ENCODE measurements at places on chromosomes 5 and 9.

GRCh38 chr9:132543251-132543650, 39.2 kb upstream of the BARHL1 start:
- DNase-seq, result no peak

DNA sequence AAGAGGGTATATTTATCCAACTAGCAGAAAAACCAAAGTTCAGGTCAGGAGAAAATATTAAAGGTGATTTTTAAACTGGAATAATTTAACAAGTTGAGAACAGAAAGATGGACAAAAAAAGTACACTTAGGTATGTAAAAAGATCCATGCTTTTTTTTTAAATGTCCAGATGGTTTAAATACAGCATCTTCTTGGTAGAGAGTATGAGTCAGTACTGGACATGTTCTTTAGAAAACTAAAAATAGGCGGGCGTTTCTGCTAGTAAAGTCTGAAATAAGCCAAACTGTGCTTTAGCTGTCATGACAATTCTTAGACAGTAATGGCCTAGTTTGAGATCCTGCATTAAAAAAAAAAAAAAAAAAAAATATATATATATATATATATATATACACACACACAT, 255.9 kb upstream of the ST8SIA4 start:
- no peak for DNase-seq

GRCh38 chr5:10109299-10109698, 140.4 kb downstream of the ATPSCKMT start:
- no peak for DNase-seq

- DNase-seq, result no peak
Measured at GRCh38 chr5:109041317-109041716, 293.6 kb downstream of the FER start.

- no peak for DNase-seq
Measured at GRCh38 chr9:116587919-116588318, 99.2 kb upstream of the TRIM32 start.

GRCh38 chr5:36026706-36027465, 35.7 kb upstream of the UGT3A1 start:
- DNase-seq, result no peak

- DNase-seq, result no peak
Measured at GRCh38 chr9:38091310-38092199, 22.5 kb upstream of the SHB start.

GRCh38 chr9:93612052-93612795, 35.8 kb downstream of the PHF2 start:
- no peak for DNase-seq

DNA sequence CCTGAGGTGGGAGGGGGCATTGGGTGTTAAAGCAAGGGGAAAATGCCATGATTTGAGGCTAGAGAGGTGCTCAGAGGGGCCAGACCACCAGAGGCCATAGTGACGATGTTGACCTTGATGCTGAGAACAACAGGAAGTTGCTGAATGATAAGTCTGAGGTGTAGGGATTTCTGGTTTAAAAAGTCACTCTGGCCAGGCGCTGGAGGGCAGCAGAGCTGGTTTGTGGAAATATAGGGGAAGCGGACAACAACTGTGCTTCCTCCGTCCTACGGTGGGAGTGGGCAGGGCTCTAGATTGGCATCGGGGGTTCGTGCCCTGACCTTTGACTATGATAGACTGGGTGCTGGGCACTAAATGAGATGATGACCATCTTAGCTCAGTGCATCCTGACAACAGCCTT, 44.7 kb downstream of the STOM start:
- DNase-seq, result no peak

- no peak for DNase-seq
Measured at GRCh38 chr9:23754551-23754950, 71.5 kb downstream of the ELAVL2 start.

GRCh38 chr5:161600156-161600555, 53.6 kb upstream of the GABRB2 start:
- no peak for DNase-seq

- DNase-seq, result no peak
Measured at GRCh38 chr9:107650321-107650720, 160.8 kb upstream of the KLF4 start.

DNA sequence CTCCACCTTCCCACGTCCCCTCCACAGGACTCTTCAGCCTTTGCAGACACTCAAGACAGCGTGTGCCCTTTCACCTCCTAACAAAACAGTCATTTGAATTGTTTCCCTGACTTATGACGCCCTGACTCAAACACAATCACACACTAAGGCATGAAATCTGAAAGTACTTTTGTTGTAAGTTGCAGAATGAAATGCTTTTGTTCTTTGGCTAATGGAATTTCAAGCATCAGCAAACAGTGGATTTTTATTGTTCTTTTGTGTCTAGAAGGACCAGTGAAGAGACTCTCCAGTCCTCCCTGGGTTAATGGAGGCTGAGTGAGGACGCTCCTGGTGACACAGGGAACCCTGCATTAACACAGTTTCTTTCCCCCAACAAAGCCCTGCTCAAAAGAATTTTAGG, 380.1 kb downstream of the CTNND2 start:
- no peak for DNase-seq

DNA sequence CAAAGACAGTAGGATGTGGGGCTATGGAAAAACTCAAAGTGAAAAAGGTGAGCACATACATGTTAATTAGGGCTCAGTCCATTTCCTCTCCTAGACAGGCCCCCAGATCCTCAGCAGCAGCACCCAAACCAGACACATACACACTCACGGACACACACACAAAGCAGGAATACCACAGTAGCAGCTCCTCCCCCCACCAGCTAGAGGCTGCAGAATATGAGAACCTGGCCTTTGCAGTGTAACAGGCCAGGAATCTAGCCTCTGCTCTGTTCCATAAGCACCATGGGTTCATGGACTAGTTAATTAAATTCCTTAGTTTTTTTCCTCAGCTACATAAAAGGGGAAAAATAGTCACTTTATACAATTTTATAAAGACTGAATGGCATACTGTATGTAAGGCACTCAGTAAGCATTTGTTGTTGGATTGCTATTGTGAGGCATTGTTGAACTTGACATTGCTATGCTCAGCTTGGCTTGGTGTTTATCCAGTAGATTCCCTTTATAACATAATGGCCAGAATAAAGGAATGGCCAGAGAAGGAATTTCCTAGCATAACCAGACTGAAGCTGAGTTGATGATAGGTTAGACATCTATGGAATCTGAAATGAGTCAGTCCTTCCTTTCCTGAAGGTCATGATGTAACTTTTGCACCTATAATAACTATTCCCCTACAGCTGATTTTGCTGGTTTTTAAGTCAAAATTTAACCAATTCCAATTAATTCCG, 186.8 kb downstream of the SEMA5A start:
- no peak for DNase-seq

- DNase-seq, result no peak
Measured at GRCh38 chr5:71996789-71997188, 110.5 kb upstream of the MAP1B start.

GRCh38 chr5:187042-187431, 4.3 kb upstream of the LRRC14B start:
- no peak for DNase-seq

GRCh38 chr9:123450996-123451395, 95.0 kb downstream of the CRB2 start:
- no peak for DNase-seq

GRCh38 chr9:83633255-83633654, 10.3 kb downstream of the IDNK start:
- DNase-seq, result no peak

GRCh38 chr5:36371366-36371765, 69.7 kb upstream of the RANBP3L start:
- DNase-seq, result no peak

GRCh38 chr5:61333321-61333953, 1.4 kb downstream of the ZSWIM6 start:
- peak; percentile 36 for DNase-seq

GRCh38 chr5:130000460-130000859, 96.2 kb downstream of the CHSY3 start:
- DNase-seq, result no peak

GRCh38 chr9:72951520-72952380, 1.1 kb downstream of the ALDH1A1 start:
- DNase-seq, result no peak

- DNase-seq, result peak; percentile 27
Measured at GRCh38 chr5:77629509-77630113, 8.9 kb downstream of the OTP start.

DNA sequence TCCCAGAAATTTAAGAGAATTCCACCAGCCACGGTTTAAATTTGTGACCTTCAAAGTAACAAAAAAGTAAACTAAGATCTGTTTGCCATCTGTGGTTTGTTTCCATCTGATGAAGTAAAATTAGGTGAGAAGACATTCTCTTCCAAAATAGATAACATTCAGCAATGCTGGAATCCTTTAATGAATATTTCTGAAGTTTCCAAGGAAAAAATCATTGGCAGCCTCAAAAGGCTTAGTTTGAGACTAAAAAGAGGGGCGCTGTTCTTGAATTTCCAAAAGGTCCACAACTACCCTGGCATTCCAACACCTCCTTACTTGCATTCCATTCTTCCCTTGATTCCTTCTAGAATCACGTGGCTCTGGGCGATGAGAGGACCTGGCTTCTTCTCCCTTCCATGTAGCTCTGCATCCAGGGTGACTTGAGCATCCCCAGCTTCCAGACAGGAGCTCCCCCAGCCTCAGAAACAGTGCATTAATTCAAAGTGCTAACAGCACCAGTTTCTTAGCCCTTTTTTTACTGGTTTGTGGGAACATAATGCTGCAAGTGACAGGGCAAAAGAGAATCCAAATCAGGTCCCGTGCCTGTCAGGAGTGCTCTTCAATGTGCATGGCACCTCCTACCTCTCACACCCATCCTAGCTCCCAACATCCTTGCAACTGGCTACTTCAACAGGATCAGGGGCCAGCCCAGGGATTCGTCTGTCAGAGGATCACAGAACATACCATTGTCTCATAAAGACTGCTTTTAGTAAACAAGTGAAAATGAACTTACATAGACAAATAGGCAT, 191.5 kb upstream of the S1PR3 start:
- no peak for DNase-seq

- no peak for DNase-seq
Measured at GRCh38 chr9:21265421-21266189, 25.8 kb upstream of the IFNA14 start.

- no peak for DNase-seq
Measured at GRCh38 chr9:87564791-87565241, 67.1 kb downstream of the DAPK1 start.

DNA sequence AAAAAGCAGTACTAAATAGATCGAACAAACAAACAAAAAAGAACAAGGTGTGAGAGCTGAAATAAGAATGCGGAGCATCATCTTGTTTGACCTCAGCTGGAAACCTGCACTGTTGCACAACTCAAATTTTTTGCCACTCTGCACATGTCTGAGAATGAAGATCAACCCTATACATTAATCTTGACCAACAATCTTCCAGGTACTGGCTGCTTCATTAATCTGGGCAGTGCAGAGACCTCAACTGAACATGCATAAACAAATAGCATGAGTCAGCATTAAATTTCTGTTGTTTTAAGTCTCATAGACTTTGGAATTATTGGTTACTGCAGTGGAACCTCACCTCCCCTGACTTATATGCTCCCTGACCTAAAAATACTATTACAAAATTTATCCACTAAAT, 114.6 kb upstream of the FTMT start:
- DNase-seq, result no peak

- DNase-seq, result no peak
Measured at GRCh38 chr5:147410496-147411358, 99.1 kb downstream of the DPYSL3 start.

DNA sequence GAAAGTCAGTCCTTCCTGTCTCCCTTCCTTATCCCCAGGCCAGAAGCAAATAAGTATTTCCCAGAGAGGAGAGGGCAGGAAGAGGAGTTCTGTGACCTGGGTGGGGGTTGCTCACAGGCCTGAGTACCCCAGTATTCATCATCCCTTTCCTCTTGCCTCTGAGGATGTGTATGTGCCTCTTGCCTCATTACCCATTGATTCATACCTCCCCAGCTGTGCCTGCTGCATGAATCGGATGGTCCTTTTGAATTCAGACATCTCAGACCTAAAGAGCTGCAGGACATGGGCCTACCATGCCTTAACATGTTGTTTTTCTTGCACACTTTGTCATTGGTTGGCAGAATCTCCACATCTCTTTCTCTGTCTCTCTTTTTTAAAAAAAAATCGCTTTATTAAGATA, 112.8 kb upstream of the SHB start:
- DNase-seq, result no peak

DNA sequence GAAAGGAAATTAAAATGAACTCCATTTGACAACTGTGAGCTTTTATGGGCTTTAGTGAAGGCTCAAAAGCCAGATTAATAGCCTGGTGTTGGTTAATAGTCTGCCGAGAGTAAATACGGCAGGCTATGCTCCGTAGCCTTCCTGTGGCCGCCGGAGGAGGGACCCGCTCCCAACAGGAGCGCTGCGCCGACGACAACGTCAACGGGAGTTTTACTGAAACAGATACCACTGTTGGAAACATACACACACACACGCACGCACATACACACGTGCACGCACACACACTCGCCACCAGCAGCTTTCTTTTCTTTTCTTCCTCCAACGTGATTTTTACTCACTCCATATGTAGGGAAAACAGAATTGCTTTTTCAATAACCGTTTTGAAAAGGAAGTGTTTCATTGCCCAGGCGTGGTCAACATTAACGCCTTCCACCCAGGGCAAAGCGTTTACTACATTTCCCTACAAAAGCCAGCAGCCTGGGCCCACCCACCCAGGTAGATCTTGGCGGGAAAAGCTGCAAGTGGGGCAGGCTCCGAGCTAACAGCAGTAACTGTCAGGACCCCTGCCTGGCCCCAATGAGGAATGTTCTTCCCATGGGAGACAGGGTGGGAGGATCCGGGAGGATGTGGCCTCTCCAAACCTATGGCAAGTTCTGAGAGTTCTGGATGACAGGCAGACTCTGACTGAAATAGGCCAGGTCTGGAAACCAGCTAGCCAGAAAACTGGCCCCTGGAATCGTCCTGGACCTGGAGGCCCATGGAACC, 72.3 kb downstream of the PAX5 start:
- no peak for DNase-seq

GRCh38 chr5:144972317-144972716, 801.6 kb downstream of the KCTD16 start:
- DNase-seq, result no peak

- no peak for DNase-seq
Measured at GRCh38 chr5:36657563-36657995, 51.2 kb downstream of the SLC1A3 start.

Data from NCI-H345 (cell line).